ENCODE measurements at places on chromosomes 2 and 18.

- peak; percentile 41 for DNase-seq
These were observed 93.0 kb upstream of the SMAD2 start for GRCh38 chr18:48023334-48024008.

- DNase-seq = no peak
These were observed 49.9 kb downstream of the RAB27B start for GRCh38 chr18:54878159-54878622.

DNA sequence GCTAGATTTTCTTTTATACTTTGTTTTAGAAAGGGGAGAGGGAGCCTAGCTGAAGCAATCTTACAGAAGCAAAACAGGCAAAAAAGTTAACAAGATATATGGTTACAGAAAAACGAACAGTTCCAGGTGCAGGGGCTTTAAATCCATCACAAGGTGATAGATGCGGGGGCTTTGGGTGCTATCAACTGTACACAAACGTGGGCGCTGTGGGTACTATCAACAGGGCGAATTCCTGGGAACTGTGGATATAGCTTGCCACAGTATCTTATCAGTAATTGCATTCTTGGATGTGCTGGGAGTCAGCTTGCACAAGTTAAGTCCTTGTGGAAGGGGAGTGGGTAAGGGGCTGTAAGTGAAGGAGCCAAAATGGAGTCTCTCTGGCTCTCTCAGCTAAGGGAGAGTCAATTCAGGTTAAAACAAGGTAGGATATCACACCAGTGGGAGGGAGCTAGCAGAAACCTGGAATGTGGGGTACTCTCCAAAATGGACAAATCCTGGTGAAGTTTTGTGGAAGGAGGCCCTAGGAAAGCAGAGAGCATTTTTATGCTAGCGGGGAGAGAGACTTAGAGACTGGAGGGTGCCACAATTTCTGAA, 325.8 kb upstream of the SPHKAP start:
- no peak for DNase-seq

DNA sequence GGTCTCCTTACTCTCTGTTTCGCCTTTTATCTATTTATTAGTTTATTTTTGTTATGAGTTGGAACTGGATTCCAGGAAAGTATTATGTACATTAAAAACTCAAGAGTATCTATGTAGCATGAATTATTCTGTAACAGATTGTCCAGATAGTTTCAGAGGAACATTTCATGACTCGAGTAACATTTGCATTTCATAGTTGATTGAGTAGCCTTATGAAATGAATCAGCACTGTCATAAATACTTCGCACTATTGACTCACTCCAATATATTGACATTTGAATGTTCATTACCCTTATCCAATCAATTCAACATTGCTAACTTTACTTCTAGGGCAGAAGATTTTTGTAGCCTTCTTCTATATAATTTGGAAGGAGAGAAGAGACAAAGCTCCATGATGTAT, 11.3 kb upstream of the VRK2 start:
- no peak for DNase-seq

GRCh38 chr2:26691881-26692278, 642 bp upstream of the KCNK3 start:
- no peak for DNase-seq

DNA sequence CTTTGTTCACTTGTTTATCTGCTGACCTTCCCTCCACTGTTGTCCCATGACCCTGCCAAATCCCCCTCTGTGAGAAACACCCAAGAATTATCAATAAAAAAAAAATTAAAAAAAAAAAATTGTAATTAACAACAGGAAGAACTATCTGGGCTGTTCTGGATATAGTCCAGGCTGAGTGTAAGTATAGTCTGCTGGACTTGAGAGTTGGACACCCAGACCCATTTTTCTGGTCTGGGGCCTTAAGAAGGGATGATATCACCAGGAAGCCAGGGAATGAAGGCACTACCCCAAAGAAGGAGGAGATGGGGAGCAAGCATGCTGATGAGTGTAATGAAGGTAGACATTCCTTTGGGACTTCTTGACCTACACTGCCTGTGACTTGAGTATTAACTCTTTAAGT, 72.1 kb upstream of the ZFP36L2 start:
- no peak for DNase-seq

DNA sequence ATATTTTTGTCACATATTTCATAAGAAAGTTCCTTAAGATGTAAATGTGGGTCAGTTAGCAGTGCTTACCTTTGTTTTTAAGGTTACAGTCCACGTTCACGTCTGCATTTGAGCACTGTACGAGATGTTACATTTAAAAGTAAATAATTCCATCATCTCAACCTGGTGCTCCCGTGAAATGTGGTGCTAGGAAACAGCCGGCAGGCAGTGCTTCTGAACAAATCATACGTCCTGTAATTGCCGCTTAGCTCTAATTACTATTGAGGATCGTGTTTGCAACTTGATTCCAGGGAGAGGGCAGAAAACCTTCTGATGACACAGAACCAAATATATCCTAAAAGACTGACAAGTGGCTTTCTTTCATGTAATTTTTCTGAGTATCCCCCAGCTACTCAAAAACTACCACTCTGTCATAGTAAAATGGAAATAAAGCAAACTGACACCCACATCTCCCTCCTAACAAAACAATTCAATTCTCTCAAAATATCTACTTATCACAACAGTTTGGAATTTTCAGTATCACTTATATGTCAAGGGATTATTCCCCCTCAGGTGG, 297.8 kb upstream of the SESTD1 start:
- no peak for DNase-seq

DNA sequence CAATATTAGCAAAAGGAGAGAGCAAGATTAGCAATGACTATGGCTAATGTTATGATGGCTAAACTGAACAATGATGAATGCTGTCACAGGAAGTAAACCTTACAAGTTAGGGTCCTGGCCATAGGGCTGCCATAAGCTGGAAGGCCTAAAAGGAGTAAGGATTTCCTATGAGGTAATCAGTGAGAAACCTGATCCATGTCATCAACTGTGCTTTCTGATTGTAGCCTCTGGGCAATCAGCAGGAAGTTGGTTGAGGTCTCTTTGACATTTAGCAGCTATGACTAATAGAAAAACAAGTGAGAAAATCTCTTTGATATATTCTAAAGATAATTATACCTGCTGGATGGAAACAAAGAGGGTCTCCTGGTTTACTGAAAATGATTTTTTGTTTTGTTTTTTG, 193.0 kb downstream of the RAB3GAP1 start:
- DNase-seq = peak; percentile 51

- DNase-seq = peak; percentile 66
These were observed 187.9 kb upstream of the ZEB2 start for GRCh38 chr2:144707736-144708326.

GRCh38 chr2:230877759-230878598, 13.2 kb downstream of the ITM2C start:
- DNase-seq = no peak

GRCh38 chr2:51424418-51424817, 392.5 kb upstream of the NRXN1 start:
- no peak for DNase-seq

- DNase-seq = no peak
These were observed 385.4 kb upstream of the NXPH2 start for GRCh38 chr2:139165601-139166000.

DNA sequence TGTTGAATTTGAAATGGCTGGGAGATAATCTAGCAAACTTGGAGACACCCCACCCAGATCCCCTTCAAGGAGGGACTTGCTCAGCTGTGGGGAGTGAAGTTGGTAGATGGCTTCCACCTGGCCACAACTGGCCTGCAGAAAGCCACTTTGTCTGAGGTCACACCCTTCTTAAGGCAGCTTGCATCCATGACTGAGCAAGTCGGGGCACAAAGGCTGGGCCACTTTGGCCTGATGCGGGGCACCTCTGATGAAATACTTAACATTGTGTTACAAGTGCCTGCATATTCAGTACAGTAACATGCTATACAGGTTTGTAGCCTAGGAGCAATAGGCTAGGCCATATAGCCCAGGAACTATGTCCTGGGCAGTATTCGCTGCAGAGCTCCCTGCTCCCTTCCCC, 13.4 kb upstream of the RPL37A start:
- DNase-seq = no peak

GRCh38 chr2:136286423-136286822, 168.5 kb upstream of the CXCR4 start:
- DNase-seq = no peak

DNA sequence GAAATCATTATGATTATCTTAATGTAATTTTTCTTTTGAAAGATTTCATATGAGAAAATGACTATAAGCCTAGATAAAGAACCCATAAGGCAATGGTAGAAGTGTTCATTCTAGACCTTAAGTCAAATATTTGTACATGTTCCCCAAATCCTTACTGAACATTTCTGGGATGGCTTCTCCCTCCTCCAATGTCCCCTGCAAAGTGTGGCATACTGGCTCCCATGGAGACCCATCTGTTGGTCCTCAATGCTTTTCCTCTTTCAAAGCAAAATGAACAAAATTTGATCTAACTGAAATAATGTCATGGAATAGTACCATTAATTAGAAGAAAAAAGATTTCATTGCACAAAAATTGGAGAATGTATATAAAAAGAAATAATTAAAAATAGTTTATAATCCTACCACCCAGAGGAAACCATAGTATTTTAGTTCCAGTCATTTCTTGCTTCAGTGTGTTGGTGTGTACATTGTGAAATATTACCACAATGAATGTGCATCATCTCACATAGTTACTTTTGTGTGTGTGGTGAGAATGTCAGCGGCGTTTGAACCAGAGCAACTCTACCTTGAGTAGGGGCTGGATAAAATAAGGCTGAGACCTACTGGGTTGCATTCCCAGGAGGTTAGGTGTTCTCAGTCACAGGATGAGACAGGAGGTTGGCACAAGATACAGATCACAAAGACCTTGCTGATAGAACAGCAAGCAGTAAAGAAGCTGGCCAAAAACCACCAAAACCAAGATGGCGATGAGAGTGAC, 181.3 kb downstream of the UXS1 start:
- no peak for DNase-seq

- DNase-seq = no peak
These were observed 45.3 kb downstream of the KIF3C start for GRCh38 chr2:25936889-25937545.

DNA sequence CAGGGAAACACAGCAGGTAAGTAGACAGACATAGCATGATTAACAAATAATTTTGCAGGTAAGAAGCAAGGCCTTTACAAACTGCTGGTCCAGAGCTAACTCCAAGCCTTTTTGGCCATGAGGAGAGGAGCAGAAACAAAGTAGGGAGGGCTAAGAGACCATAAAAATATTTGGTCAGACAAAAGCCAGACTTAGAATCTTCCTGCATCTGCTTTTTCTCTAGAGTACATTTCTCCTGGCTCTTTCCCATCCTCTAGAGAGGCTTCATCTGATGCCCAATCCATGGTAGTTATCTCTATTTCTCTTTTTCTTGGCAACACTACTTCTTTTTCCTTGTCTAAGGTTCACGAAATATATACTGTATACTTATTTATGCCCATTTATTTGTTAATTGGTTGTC, 577.1 kb downstream of the PIK3C3 start:
- no peak for DNase-seq

- DNase-seq = no peak
These were observed 182.6 kb downstream of the PLCL1 start for GRCh38 chr2:197986977-197987376.

GRCh38 chr2:59658906-59659635, 894.4 kb downstream of the BCL11A start:
- no peak for DNase-seq

GRCh38 chr18:43650426-43650825, 373.1 kb upstream of the SYT4 start:
- DNase-seq = no peak

DNA sequence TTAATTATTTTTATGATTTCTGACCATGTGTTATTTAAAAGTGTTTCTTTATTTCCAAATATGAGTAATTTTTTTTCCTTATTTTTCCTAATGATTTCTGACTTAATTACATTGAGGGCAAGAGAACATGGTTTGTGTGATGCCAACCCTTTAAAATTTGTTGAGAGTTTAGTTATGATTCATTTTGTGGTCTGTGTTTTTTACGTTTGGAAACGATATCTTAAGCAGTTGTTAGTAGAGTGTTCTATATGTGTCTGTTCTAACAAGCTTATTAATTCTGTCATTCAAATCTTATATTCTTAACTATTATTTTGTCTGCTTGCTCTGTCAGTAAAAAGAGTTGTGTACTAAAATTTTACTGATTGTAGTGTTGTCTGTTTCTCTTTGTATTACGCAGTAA, 15.0 kb downstream of the NAB1 start:
- no peak for DNase-seq

GRCh38 chr2:85596026-85596333, 435 bp downstream of the RNF181 start:
- no peak for DNase-seq

- no peak for DNase-seq
These were observed 134.7 kb downstream of the RIF1 start for GRCh38 chr2:151544449-151544848.

- DNase-seq = no peak
These were observed 150.9 kb downstream of the ACTR3 start for GRCh38 chr2:114040826-114041225.

- no peak for DNase-seq
These were observed 43.6 kb downstream of the ODC1 start for GRCh38 chr2:10404324-10405143.

GRCh38 chr2:65813631-65814173, 381.3 kb upstream of the SPRED2 start:
- no peak for DNase-seq

- DNase-seq = no peak
These were observed 80.1 kb downstream of the CCDC85A start for GRCh38 chr2:56263876-56264275.

DNA sequence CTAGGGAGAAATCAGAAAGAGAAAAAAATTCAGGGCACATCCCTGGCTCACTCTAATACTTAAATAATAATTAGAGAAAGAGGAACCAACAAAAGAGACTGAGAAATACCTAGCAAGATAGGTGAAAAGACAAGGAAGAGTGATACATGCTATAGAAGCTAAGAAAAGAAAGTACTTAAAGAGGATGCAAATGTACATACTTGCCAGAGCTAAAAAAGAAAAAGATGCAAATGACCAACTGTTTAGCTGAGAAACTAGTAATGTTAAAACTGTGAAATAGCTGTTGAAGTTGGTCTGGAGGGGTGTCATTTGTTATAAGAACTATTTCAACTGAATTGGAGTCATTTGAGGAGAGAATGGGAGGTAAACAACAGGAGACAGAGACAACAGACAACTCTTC, 412.2 kb downstream of the SPAG16 start:
- DNase-seq = no peak

- no peak for DNase-seq
These were observed 1956.7 kb upstream of the PIK3C3 start for GRCh38 chr18:39998317-39998716.

- DNase-seq = no peak
These were observed 205.0 kb upstream of the SMAD2 start for GRCh38 chr18:48135436-48135966.
